ENCODE measurements at places on chromosomes 11 and 22.

DNA sequence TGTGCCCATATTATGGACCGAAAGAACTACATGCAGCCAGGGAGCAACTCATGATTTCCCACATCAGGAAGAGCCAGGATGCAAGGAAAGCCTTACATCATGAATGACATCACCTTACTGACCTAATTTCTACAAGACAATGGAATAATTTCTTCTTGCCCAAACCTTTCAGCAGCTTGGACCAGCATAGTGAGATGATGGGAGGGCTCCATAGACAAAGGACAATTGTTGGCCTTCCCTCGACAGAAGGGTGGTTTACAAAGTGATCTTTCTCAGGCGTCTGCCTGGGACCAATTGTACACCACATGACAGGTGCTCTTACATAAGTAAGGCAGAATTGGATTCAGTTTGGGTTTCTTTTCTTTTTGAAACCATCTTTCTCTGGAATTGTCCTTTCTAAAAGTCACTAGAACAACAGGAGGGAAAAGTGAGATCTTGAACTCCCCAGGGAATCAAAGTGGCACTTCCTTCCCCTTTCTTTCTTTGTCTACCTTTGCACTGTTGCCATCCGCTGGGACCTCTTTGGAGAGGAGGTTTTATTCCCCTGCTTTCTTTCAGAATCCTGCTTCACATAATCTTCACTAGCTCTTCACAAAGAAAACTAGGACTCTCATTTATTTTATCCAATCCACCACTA, 51.7 kb upstream of the PAK1 start:
- DNase-seq, result no peak

DNA sequence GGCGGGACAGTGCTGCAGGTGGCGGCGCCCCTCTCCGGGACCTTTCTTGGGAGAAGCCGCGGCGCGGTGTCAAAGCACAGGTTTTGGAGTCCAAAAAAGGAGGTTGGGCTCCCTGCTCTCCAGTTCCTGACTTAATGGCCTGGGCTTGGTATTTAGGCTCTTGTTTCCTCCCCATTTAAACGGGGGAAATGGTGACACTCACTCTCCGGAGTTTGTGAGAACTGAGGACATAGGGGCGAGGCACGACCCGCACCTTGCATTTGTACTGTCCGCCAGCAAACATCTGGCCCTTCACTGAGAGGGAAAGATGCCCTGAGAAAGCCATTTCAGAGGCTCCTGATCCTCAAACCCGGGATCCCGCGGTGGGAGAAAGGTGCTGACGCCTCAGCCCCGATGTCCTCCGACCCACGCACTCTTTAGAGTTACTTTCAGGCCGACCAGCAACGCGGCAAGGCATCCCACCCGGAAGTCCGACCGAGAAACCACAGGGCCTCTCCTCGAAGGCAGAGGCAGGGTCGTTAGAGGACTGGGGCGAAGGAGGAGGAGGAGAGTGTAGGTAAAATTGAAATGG, 2.9 kb upstream of the WDR74 start:
- no peak for DNase-seq

GRCh38 chr11:5288906-5289550, 12.7 kb downstream of the OR51B4 start:
- DNase-seq, result no peak

DNA sequence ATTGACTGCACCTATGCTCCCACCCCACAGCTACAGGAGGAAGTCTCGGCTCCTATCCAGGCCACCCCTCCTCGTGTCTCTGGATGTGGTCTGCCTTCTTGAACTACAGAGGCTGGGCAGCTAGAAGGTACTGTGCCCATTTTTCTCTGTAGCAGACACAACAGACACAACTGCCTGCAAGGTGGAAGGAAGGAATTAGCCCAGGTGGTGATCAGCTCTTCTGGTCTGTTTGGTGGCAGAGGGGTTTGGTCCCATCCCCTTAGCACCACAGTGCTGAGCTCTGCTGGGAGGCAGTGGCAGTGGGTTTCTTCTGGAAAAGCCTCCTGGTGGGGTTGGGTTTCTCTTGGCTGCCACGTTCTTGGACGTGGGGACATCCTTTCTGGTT, 132.5 kb downstream of the MPPED1 start:
- DNase-seq, result no peak

GRCh38 chr22:38758276-38758945, 2.6 kb upstream of the SUN2 start:
- peak; percentile 51 for DNase-seq

GRCh38 chr11:41522391-41522790, 62.9 kb upstream of the LRRC4C start:
- no peak for DNase-seq

DNA sequence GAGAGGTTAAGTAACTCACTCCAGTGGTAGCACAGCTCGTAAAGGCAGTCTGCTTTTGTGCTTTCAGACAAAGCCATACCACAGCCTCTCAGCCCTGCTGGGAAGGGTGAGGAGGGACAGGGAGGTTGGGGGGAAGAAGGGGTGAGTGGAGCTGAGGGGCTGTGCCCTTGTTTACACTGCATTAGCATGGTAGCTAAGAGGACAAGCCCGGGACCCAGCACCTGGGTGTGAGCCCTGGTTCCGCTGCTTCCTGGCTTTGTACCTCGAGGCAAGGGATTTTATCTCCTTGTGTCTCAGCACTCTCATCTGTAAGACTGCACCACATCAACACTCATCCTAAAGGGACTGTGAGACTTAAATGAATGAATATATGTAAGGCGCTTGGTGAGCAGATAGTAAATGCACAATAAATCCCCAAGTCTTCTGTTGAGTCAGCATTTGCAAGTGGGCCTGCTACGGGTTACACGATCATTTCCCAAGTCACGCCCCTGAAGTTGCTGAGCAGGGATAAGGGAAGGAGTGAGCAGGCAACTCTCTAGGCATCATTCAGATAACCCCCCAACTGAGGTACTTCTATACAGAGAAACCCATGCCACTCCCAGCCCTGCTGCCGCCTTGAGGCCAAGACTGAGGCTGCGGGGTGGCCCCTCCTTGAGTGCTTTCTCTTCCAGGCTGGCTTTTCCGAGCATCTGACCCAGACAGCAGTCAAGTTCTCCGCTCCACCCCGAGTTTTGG, 7.5 kb downstream of the RASD2 start:
- DNase-seq, result no peak

DNA sequence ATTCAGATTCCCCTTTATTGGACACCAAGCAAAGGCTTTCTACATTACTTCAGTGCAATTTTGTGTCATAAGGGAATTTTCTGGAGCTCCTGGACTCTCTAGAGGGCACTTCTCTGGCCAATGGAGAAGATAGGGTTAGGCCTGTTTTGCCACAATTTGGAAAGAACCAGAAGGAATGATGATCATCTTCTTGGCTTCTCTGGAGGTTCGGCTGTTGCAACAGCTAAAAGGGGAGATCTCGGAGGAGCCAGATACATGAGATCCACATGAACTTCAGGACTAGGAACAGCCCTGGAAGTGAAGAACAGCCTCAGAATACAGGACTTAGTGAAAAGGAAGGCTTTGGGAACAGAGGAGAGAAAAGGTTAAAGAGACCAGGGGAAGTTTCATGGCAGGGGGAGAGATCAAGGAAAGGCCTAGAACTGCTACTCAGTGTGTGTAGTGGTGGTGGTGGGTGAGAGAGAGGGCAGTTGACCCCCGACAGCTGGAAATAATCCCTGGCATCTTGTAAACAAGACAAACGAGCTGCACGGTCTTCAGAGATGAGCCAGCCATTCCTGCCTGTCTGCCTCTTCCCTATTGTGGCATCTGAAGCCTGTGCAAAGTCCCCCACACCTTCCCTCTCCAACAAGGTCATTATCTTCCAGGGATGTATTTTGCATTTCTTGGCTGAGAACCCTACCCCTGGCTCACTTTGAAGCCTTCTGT, 83.8 kb downstream of the CCDC81 start:
- DNase-seq, result no peak

- no peak for DNase-seq
Observed at GRCh38 chr11:86938203-86938899, 16.8 kb downstream of the FZD4 start.

GRCh38 chr11:33869481-33870422, 22.1 kb downstream of the LMO2 start:
- DNase-seq, result no peak

DNA sequence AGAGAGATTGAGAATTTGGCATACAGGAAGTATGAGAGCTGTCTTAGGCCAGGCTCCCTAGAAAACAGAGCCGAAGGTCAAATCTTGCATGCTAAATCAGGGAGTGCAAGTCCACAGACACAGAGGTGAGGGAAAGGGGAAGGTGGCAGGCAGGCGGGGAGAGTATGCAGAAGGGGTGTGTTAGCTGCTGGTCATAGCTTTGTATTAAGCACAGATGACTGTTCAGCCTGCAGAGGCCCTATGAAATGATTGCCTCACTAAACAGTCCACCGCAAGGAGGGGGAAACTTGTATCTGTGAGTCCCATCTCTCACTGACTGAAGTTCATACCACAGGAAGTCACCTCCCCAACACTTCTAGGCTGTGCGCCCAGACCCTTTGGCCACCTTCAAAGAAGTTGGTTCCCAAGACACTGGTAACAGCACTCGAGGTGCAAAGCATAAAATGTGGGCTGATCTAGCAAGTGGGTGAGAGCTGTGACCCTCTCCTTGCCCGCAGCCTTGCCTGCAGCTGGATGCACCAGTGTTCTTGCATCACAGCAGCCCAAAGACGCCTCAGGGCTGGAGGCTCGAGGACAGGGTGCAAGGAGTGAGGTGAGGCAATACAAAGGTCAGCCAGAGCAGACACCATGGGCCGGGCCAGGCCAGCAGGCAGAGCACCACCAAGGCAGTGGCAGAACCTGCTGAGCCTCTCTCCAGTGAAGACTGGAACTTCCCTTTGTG, 115.3 kb upstream of the TBCEL start:
- DNase-seq, result no peak

- no peak for DNase-seq
Observed at GRCh38 chr11:27673979-27674663, 26.1 kb downstream of the BDNF start.

- no peak for DNase-seq
Observed at GRCh38 chr11:4947505-4947904, at the start of gene OR51A4. OR51A4 (minus strand) TSS chr11:4947605; CDS start chr11:4947100, 505 bp downstream.

DNA sequence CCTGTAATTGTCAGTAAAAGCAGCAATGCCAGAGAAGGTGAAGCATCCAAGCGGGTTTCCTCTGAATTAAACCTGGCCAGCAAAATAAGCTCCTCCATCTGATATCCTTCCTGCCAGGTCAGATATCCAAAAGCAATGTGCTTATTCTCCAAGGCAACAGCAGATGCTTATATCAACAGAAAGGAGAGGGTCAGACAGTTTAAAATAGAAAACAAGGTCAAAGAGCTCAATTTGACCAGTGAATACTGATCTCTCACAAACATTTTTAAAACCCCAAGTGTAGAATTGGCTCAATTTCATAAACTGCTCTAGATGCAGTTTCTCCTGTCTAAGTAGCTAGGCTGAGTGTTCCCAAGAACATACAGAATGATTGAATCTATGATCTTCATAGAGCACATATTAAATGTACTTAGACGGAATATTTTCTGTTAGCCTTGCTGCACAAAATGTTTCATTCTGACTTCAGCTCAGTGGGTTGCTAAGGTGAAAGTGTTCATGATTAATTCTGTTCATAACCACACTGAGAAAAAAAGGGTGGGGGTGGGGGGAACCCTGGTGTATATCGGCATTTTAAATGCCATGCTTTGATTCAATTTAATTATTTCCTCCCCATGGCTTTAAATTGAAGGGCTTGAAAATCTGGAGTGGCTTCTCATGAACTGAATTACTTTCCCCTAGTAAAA, 174.2 kb upstream of the ARHGAP20 start:
- DNase-seq, result no peak

GRCh38 chr22:42190274-42190673, 59.7 kb upstream of the CYP2D6 start:
- no peak for DNase-seq

- no peak for DNase-seq
Observed at GRCh38 chr11:112806876-112807275, 154.3 kb upstream of the NCAM1 start.
